LoVo (cell line): ENCODE measurements at places on chromosomes 12 and 14.

- peak; percentile 96 for DNase-seq
These were observed at the start of gene KDM5A for GRCh38 chr12:389142-390096. Gene KDM5A, minus strand, starts transcription at chr12:389320. Its CDS starts 229 bp downstream, at chr12:389091.

GRCh38 chr12:118145798-118146156 is 9.9 kb downstream of the PEBP1 start:
- DNase-seq, result no peak

DNA sequence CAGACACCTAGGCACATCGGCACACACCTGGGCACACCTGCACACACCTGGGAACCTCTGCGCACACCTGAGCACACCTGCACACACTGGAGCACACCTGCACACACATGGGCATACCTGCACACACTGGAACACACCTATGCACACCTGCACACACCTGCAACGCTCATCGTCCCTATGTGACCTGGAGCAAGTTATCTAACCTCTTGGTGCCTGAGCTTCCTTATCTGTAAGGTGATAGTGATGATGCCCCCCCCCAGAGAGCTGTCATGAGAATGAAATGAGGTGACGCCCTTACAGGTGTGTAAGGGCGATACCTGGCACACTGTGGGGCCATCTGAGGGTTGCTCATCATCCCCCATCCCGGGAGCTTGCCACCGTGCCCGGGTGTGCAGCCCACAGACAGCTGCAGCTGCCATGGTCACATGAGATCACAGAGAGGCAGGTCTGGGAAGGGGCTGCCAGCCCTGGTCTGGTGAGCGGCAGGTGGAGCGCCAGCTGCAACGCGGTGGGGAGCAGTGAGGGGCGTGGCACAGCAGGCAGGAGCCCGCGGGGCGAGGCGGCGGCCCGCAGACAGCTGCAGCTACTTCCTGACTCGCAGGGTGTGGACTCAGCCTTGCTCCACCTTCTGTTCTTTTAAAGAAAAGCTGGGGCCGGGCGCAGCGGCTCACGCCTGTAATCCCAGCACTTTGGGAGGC is 59.9 kb upstream of the FBRSL1 start:
- DNase-seq, result peak; percentile 82

DNA sequence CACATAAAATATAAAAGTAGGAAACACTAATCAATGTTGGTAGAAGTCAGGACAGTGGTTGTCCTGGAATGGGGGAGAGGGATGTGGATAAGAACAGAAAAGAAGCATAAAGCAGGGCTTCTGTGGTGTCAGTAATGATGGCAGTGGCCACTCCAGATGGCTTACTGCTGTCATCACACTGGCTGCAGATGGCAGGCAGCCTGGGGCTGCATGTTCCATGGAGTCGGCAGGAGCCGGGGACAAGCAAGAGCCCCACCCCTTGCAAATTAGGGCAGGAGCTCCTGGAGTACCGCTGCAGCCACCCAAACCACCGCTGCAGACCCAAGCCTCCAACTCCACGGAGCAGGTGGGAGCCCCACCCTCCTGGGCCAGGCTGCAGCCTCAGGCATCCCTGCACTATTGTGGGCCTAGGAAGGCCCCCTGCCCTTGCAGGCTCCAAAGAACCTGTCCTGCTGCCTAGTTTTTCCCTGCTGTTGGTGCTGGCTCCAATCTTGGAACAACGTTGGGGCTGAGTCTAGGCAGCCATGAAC is 28.8 kb upstream of the SLC5A8 start:
- DNase-seq, result no peak

- DNase-seq, result no peak
These were observed 142.9 kb downstream of the ASCL1 start for GRCh38 chr12:103100257-103100831.

DNA sequence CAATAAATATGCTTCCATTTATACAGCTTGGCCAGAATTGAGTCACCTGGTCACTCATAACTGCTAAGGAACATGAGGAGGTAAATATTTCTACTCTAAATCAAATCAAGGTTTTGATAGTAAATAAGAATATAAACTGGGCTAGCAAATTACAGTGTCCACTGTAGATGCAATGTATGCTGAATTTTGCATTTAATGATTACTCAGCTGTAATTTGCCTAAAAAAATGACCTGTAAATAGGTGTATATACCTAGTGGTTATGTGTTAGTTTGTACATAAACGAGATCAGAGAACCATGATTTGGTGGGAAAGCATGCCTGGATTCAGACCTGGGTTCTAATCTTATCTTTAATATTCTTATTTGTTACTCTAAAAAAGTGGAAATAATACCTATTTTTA is 76.6 kb upstream of the CNTN1 start:
- DNase-seq, result no peak

- no peak for DNase-seq
These were observed 72.0 kb downstream of the SUDS3 start for GRCh38 chr12:118448341-118448740.

- DNase-seq, result no peak
These were observed 76.6 kb upstream of the RAP1B start for GRCh38 chr12:68534108-68534507.

GRCh38 chr12:117966511-117966910 is 2.3 kb downstream of the KSR2 start:
- DNase-seq, result no peak

GRCh38 chr12:87690236-87690810 is 338.9 kb downstream of the C12orf50 start:
- no peak for DNase-seq

GRCh38 chr12:28425526-28425925 is 235.3 kb downstream of the CCDC91 start:
- no peak for DNase-seq

GRCh38 chr12:8048906-8049305 is 16.4 kb downstream of the FOXJ2 start:
- DNase-seq, result no peak

DNA sequence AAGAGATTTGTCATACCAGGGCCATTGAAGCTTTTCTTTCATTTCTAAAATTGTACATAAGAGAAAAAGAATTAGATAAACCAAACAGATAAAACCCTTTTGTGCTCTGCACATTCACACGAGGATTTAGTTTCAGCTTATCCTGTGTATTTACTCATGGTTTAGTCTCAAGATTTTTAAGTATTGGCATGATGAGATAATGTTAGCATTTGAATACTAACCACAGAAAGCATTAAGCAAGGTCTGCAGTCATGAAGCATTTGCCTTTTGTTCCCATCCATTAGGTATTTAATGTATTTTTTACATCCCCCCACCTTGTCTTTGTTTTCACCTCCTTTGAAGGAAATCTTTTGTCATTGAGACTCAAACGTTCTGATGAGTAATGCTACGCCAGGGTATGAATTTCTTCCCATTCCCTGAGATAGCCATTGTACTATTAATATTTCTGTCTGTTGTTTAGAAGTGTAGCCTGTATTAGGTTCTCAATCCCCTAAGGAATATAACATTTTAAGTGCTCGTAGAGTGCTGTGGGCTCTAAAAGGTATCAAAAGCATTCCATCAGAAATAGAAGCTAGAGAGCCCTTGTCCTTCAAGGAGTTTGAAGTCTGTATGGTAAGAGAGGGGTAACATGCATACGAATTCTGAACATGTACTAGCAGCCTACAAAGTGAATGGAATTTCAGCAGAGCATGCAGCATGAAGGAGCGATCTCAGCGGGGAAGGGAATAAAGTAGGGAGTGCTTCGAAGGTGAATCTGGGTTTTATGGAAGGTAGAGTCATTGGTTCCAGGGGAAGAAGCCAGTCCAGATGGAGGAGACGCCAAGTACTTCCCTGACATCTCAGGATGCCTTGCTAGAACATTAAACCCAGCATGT is 22.3 kb downstream of the CRADD start:
- DNase-seq, result no peak

- no peak for DNase-seq
These were observed 302.1 kb downstream of the KCNH5 start for GRCh38 chr14:62743118-62743517.

DNA sequence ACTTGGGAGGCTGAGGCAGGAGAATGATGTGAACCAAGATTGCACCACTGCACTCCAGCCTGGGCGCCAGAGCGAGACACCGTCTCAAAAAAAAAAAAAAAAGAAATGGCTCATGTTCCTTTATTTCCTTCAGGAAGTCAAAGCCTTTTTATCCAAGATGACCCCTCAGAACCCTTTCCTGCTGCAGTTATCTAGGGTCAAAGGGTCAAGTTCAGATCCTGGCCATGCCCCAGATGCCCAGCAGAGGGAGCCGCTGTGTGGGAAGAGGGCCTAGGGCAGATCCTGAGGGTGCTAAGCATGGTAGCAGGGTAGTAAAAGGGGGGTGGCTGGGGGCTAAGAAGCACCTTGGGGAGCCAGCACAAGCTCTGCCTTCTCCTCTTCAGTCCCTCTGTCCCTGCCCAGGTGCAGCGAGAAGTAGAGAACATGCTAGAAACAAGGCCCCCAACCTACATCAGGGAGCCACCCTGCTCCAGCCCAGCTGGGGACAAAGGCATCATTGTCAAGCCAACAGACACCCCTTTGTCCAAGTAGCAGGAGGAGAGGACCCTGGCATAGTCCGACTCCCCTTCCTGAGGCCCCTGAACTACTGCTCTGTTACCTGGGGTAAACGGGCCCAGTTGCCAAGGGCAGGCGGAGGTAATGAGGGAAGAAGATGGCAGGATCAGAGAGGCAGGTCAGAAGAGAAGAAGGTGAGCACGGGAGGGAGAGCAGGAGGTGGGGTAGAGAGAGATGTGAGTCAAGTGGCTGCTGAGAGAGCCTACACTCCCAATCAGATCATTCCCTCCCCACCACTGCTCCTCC is 6.5 kb downstream of the NFE2 start:
- DNase-seq, result peak; percentile 57

DNA sequence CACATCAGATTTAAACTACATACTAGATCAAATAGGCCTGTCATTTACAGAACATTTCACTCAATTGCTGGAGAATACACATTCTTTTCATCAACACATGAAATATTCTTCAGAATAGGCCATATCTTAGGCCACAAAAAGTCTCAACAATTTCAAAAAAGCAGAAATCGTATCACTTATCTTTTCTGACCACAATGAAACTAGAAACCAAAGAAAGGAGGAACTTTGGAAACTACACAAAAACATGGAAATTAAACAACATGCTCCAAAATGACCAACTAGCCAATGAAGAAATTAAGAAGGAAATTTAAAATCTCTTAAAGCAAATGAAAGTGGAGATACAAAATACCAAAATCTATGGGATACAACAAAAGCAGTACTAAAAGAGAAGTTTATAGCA is 35.1 kb downstream of the PARP11 start:
- DNase-seq, result no peak

- DNase-seq, result peak; percentile 8
These were observed 180.8 kb downstream of the EFCAB11 start for GRCh38 chr14:89773644-89774316.

GRCh38 chr12:7144414-7145120 is 14.4 kb downstream of the CLSTN3 start:
- peak; percentile 37 for DNase-seq

- DNase-seq, result no peak
These were observed 23.8 kb upstream of the MBIP start for GRCh38 chr14:36344211-36344610.

DNA sequence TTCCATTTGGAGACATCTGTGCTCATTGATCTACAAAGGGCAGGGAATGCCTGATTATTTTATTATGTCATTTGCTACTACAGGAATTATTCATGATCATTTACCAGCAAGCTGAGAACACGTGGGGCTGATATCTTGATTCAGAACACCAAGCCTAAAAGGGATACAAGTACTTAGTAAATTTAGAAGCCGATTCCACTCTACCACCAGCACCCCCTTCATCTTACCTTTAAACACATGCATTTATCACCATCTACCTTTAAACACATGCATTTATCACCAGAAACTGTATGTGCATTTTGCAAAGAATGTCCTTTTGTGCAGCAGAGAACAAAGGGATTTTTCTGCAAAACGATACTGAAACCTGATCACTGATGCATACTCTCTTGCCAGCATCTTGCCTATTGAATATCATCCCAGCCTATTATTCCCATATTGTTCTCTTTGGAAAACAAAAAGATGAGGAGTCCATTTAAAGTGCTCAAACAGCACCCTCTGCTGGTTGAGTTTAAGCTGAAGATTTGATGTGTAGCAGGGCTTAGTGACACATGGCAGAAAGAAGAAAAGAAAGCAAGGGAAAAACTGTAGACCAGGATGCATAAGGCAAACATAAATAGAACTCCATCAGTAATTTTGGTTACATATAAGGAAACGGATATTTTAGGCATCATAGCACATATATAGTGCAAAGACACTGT is 132.6 kb upstream of the PLEKHG7 start:
- DNase-seq, result peak; percentile 82

GRCh38 chr12:26383041-26383440 is 187.7 kb downstream of the SSPN start:
- no peak for DNase-seq

DNA sequence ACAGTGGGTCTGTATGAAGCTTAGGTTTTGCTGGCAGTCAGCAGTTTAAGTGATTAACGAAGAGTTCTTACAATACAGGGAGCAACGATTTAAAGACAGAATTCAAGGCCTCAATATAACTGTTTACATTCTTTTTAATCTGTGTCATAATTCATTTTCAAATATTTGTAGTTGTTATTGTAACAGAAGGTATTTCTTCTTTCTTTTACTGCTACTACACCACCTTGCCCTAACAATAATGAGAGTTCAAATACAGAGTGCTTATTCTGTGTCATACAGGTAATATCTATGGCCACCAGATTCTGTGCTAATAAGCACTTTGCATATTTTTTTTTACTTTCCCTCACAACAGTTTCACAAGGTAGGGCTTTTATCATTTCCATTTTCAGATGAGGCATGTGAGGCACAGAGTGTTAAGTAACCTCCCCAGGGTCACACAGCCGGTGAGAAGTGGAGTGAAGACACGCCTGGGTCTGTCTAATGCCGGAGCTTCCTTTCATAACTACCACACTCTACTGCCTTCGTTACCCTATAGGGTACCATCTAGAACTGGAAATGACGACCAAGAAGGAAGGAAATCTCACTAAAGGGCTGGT is 81.9 kb downstream of the PELI2 start:
- no peak for DNase-seq

DNA sequence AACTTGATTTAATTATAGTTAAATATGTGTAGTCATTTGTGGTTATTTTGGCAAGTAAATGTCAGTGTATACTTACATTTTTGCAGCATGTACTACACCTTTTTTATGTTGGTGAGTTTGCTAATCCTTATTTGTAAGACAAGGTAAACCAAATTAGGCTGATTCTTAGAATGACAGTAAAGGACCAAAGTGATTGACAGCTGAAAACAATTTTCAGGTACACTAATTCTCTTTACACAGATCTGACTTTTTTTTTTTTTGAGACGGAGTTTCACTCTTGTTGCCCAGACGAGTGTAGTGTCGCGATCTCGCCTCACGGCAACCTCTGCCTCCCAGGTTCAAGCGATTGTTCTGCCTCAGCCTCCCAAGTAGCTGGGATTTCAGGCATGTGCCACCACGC is 8.4 kb downstream of the SLC25A3 start:
- DNase-seq, result no peak

GRCh38 chr14:101134161-101134631 is 230.7 kb upstream of the RTL1 start:
- DNase-seq, result no peak

- no peak for DNase-seq
These were observed 149.6 kb downstream of the KSR2 start for GRCh38 chr12:117819160-117819559.
